Colonic mucosa (tissue), 4 donors: ENCODE measurements at places on chromosomes 2 and 18.

DNA sequence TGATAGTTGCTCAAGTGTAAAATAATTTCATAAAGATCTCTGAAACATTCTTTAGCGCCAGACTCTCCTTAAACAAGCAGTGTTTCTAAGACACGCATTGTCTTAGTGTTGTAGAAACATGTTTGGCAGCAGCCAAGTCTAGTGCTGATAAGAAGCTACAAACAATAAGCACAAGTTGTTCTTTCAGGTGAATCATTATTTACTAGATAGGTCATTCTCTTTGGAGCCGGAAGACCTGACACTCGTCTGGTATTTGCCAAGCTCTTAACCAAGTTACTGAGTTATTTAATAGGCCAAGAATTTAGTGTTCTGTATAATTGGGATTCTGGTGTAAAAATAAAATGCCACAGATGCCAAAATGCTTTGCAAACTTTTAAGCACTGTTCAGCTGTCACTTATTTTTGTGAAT is 852.1 kb downstream of the CPS1 start:
- DNase-seq, result no peak

- no peak for DNase-seq
Observed at GRCh38 chr2:18708203-18708715, 118.9 kb upstream of the NT5C1B start.

- DNase-seq, result no peak
Observed at GRCh38 chr18:65124633-65125032, 626.2 kb upstream of the CDH7 start.

DNA sequence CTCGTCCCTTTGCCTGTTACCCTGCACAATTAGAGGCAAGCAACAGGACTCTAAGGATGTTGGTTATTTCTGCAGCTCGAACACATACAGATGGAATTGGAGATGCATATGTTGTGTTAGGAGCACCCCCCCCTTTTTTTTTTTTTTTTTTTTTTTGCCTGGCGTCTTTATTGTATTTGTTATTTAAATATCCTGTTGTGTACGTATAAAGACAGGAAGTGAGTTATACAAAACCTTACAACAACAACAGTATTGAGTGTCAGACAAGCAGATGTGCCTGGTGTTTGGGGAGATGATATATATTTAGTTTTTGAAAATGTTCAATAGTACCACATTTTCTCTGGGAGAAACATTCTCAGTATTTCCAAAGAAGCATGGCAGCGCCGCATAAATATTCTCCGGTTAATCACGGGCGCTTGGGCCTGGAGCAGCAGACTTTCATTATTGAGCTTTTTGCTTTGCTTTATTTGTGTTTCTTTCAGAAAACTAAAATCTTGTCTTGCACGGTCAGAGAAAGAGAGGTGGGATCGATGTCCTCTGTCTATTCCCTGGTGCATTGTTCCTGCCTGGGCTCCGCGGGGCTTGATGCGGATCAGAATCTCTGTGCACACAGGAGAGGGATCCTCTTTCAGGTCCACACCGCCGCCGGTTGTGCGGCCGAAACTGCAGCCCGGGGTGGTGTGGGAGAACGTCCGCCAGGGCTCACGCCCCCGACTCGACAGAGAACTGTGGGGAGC is 23.2 kb upstream of the ZNF516 start:
- peak; percentile 23 for DNase-seq

DNA sequence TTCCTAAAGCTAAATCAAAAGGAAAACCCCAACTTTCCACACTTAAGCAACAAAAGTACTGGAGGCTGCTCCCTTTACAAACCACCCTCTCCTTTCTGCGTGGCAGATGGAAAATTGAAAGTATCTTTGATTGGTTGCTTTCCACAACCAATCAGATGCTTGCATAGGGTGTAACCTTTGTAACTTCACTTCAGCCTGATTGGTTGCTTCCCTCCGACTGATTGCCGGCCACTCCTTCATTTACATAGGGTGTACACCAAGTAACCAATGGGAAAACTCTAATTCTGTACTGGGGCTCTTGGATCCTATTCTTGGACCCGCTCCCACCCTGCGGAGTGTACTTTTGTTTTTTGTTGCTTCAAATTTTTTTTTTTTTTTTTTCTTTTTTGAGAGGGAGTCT is 297.7 kb downstream of the NCKAP5 start:
- no peak for DNase-seq

GRCh38 chr2:3289526-3289925 is 88.1 kb downstream of the EIPR1 start:
- DNase-seq, result no peak

DNA sequence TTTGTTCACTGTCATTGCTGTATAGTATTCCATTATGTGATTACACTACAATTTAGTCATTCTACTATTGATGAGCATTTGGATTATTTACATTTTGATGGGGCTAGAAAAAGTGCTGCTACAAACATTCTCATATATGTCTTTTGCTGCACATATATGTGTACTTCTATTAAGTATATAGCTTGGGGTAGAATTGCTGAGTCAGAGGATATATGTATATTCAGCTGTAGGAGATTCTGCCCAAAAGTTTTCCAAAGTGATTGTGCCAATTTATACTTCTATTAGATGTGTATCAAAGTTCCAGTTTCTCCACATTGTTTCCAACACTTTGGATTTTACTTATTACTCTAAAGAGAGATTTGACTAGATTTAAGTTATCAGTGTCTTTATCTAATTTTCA is 101.7 kb upstream of the UGP2 start:
- DNase-seq, result no peak

- no peak for DNase-seq
Observed at GRCh38 chr2:189091253-189091652, 88.3 kb downstream of the COL5A2 start.
